HFFc6 (cell line): ENCODE measurements at places on chromosomes 11 and 22.

DNA sequence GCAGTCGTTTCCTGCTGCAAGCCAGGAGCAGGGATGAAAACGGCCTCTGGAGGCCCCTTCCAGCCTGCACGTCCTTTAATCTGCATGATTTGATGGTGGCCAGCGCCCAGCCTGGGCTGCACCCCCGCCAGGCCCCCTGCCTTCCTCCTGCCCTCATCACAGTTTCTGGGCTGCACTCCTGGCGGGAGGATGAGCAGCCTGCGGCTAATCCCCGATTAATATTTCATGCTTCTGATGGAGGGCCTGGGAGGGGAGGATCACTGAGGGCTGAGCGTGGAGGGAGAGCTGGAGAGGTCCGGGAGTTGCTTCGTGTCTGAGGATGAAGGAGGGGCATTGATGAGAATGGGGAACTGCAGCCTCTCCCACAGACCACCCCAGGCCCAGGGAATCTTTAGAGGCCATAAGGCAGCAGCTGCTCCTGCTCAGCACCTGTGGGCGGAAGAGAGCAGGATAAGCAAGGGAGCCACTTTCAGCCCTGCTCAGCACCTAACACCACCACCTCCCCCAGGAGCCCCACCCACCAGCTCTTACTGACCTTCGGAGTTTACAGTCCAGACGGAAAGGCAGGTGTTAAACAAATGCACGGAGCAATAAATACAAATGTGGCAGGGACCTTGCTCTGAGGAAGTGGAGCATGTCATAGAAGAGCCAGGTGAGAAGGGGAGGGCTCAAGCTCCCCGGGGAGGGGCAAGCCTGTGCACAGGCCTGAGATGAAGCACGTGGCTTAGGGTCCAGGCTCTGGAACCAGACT, 135.0 kb upstream of the NECTIN1 start:
- no peak overlapping the region for H3K27ac ChIP-seq
- H3K36me3 ChIP-seq = no peaks in the 10 kb centered on the region
- H3K27me3 ChIP-seq = peaks cover 52% of the 10 kb centered on the region
- no peaks in the 10 kb centered on the region for H3K4me1 ChIP-seq

DNA sequence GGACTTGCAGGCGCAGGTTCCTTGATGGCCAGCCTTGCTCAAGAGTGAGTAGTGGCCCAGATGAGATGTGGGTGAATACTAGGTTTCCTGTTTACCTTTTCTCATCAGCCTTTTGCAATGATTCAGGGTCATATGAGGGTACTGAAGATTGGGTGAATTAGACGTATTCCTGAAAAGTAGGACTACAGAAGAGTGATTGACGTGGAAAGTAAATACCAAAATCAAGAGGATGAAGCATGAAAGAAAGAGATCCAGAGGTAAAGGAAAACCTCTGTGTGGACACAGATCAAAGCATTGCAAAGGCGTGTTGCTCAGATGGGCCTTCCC, 59.9 kb downstream of the CYB5R2 start:
- peaks cover 36% of the 10 kb centered on the region for H3K4me1 ChIP-seq
- no peak overlapping the region for H3K4me3 ChIP-seq
- no peaks in the 10 kb centered on the region for H3K27me3 ChIP-seq
- no peak for DNase-seq
- peaks cover 9% of the 10 kb centered on the region; the same call in 1 of the 2 replicates for H3K36me3 ChIP-seq

DNA sequence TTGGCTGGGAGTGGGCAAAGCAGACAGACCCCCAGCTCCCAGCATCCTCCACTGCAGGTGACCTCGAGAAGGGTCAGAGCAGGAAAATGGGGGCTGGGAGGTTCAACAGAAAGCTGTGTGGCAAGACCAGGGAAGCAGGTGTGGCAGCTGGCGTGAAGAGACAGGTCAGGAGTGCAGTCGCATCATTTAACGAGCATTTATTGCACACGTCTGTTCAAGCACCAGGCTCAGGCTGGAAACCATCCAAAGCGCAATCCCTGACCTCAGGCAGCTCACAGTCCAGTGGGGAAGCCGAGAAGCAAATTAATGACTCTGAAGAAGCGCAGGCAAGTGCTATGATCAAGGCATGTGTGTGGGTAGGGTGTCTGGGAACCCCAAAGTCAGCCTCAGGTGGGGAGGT, 7.4 kb downstream of the SLC25A45 start:
- no peaks in the 10 kb centered on the region for H3K36me3 ChIP-seq
- H3K4me3 ChIP-seq = no peak overlapping the region
- peaks cover under 1% of the 10 kb centered on the region; the same call in 1 of the 2 replicates for H3K27me3 ChIP-seq
- H3K27ac ChIP-seq = no peak overlapping the region
- peaks cover 24% of the 10 kb centered on the region for H3K4me1 ChIP-seq
- DNase-seq = no peak

- peaks cover 16% of the 10 kb centered on the region for H3K4me1 ChIP-seq
- H3K27me3 ChIP-seq = no peaks in the 10 kb centered on the region
- DNase-seq = peak; percentile 45
- peaks cover 11% of the 10 kb centered on the region for H3K36me3 ChIP-seq
- H3K27ac ChIP-seq = peak overlapping the region; percentile 11; the same call in 1 of the 2 replicates
Observed at GRCh38 chr11:75858613-75859012, 43.6 kb downstream of the UVRAG start.

DNA sequence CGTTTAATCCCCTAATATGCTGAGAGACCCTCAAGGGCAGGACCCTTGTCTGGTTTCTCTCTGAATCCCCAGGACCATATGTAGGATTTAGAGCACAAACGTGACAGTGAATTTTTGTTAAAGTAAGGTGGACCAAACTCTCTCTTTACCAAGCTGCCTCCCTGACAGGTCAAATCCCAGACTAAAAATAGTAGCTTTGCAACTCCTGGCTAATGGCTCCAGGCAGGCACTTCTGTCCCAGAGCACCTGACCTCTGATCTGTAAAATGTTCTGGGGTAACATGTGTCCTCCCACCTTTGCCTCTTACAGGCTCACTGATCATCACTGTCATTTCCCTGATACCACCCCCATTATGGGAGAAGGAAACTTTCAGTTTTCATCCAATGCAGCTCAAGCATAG, 152.3 kb downstream of the SPON1 start:
- no peak overlapping the region for H3K4me3 ChIP-seq
- no peaks in the 10 kb centered on the region for H3K36me3 ChIP-seq
- no peaks in the 10 kb centered on the region for H3K4me1 ChIP-seq
- no peak for DNase-seq
- H3K27me3 ChIP-seq = no peaks in the 10 kb centered on the region; the same call in 1 of the 2 replicates

- H3K36me3 ChIP-seq = no peaks in the 10 kb centered on the region
- H3K27me3 ChIP-seq = peaks cover 14% of the 10 kb centered on the region
- DNase-seq = no peak
- no peak overlapping the region for H3K27ac ChIP-seq
- H3K4me1 ChIP-seq = peaks cover 19% of the 10 kb centered on the region
Observed at GRCh38 chr11:77143405-77144020, 15.5 kb downstream of the MYO7A start.

- H3K27me3 ChIP-seq = peaks cover 1% of the 10 kb centered on the region; the same call in 1 of the 2 replicates
- H3K4me3 ChIP-seq = peak overlapping the region; percentile 72
- H3K36me3 ChIP-seq = 0 out of 2 replicates have a peak, but pooled peaks cover 5% of the 10 kb centered on the region
- peaks cover 80% of the 10 kb centered on the region for H3K4me1 ChIP-seq
- H3K27ac ChIP-seq = peak overlapping the region; percentile 93
Observed at GRCh38 chr11:108872781-108873291, 208.0 kb downstream of the DDX10 start.

DNA sequence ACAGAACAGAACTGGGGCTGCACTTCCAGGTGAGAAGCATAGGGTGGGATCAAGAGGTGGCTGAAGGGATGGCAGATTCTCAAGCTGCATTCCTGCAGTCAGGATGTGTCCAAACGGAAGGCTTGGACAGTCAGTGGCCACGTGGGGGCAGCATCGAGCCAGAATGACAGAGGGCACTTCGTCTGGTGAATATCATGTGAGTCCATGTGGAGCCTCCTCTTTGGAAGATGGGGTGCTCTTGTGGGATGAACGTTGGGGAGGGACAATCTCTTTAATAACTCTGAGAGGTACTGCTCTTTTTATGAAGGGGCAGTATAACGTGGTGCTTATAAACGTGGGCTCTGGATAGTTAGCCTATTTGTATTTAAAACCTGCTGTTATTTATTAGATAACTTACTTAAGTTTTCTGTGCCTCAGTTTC, 154.9 kb upstream of the NAV2 start:
- peaks cover 14% of the 10 kb centered on the region for H3K4me1 ChIP-seq
- H3K4me3 ChIP-seq = no peak overlapping the region

DNA sequence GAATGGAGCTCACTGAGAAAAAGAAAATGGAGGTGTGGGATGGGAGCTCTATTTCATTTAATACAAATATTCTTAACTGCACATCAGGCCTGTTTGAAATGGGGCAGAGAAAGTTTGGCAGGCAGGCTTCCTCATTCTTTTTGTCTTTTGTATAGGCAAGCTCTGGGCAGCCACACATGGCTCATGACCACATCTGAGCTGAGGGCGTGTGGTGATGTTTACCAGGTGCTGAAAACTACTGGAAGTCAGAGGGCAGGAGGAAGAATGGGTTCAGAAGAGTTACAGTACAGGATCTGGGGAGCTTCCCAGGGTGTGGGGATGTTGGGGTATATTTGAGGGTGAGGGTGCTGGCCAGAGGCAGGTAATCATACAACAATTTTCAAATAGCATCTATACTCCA, 66.3 kb upstream of the NAV2 start:
- peaks cover 34% of the 10 kb centered on the region for H3K27me3 ChIP-seq
- H3K4me1 ChIP-seq = peaks cover 16% of the 10 kb centered on the region
- peaks cover 5% of the 10 kb centered on the region for H3K36me3 ChIP-seq
- H3K4me3 ChIP-seq = no peak overlapping the region
- DNase-seq = no peak

- no peaks in the 10 kb centered on the region for H3K36me3 ChIP-seq
- no peak overlapping the region for H3K27ac ChIP-seq
- no peak for DNase-seq
- H3K4me1 ChIP-seq = no peaks in the 10 kb centered on the region
- H3K27me3 ChIP-seq = peaks cover 2% of the 10 kb centered on the region; the same call in 1 of the 2 replicates
Observed at GRCh38 chr22:49533886-49534285, 293.8 kb downstream of the BRD1 start.

DNA sequence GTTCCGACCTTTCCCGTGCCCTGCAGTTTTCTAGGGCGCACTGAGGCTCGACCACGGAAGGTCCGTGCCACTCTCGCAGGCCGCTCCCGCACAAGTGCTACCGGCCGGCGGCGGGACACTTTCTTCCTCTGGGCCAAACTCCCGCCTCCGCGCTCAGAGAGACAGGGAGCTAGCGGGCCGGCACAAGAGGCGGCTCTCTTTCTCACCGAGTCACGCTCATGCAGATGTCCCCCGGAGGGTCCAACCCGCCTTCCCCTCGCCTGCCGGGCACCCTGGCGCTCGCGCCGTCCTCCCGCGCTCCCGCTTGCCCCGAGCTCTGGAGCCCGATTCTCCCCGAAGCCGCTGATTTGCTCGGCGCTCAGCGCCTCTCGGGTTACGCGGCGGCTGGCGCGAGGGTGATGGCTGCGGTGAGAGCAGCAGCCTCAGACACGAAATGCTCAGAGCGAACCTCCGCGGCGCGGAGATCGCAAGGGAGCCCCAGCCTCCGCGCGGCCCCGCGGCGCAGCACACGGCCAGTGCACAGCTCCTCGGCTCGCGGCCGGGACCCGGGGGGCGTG, 1.0 kb downstream of the LMO1 start:
- peak overlapping the region; percentile 30; the same call in 1 of the 2 replicates for H3K4me3 ChIP-seq
- H3K27ac ChIP-seq = no peak overlapping the region
- H3K36me3 ChIP-seq = no peaks in the 10 kb centered on the region
- no peak for DNase-seq

DNA sequence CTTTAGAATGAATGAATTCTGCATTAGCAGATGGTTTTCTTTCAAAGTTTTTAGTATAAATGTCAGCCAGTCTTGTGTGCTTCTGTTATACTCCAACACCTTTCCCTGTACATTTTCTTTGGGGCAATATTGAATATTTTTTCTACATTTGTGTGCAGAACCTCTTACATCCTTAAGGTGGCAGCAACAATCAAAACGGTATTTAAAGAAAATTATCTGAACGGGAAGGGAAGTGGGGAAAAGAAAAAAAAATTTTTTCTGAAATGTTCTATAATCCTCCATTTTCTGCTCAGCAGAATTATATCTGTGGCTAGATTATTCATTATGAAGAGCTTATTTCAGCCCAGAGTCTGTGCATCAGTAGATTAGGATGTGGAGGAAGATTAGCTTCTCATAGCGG, 347.3 kb upstream of the RAG2 start:
- no peaks in the 10 kb centered on the region; the same call in 1 of the 2 replicates for H3K27me3 ChIP-seq
- no peak overlapping the region for H3K27ac ChIP-seq
- no peaks in the 10 kb centered on the region for H3K36me3 ChIP-seq
- no peak overlapping the region for H3K4me3 ChIP-seq
- DNase-seq = no peak

DNA sequence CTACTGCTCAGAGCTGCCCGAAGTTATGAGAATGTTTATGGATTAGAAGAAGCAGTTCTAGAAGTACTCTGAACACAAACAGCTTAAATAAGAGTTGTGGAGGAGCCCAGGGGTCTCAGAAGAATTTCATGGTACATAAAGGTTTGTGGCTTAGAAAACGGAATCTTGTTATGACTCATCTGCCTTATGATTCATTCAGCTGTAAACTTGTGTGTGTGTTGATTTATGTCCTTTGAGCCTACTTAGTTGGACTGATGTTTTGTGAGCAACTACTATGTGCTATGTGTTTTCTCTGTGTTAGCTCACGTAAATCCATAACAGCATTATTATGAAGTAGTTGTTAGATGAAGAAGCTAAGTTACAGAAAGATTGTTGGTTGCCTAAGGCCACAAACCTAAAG, 203.7 kb downstream of the PGR start:
- peak; percentile 72 for DNase-seq
- H3K27ac ChIP-seq = peak overlapping the region; percentile 16; the same call in 1 of the 2 replicates

GRCh38 chr11:43639920-43640319, 40.6 kb upstream of the HSD17B12 start:
- H3K4me3 ChIP-seq = no peak overlapping the region
- H3K4me1 ChIP-seq = peaks cover 4% of the 10 kb centered on the region; the same call in 1 of the 2 replicates
- no peak for DNase-seq
- no peaks in the 10 kb centered on the region for H3K36me3 ChIP-seq

DNA sequence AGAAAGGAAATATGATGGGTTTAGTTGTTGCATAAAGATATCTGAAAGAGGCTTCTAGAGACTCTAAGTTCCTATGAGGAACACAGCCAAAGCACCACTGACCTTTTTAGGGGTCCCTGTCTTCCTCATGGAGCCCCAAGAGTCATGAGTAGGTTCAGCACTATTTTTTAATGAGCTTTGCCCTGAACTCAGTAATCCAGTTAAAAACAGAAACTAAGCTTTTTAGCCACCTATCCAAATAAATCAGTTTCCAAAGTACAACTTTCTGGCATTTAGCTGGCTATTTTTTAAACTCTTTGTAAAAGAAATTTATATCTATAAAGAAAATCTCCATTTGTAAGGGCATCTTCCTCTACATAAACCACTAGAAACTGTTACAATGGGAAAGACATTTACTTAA, 241.8 kb upstream of the UBASH3B start:
- peaks cover 33% of the 10 kb centered on the region for H3K27me3 ChIP-seq
- H3K4me1 ChIP-seq = no peaks in the 10 kb centered on the region
- no peak overlapping the region for H3K27ac ChIP-seq
- DNase-seq = no peak
- no peaks in the 10 kb centered on the region; the same call in 1 of the 2 replicates for H3K36me3 ChIP-seq

DNA sequence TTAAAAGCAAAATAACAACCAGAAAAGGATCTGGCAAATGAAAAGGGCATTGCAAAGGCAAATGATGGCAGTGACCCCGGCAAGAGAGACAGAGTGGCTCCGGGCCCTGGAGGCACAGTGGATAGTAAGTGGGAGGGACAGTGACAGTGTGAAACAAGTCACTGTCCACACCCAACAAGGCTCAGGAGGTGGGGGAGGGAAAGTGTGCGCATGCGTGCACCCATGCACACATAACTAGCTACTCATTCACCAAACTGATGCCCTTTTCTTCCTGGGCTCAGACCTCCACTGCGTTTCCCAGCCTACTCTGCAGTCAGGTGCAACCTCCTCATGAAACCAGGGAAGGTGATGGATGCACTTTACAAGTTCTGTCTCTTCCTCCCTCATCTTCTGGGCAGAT, 108.4 kb downstream of the SHANK2 start:
- no peak overlapping the region for H3K4me3 ChIP-seq
- H3K27ac ChIP-seq = no peak overlapping the region
- H3K36me3 ChIP-seq = peaks cover 4% of the 10 kb centered on the region; the same call in 1 of the 2 replicates
- no peaks in the 10 kb centered on the region for H3K4me1 ChIP-seq
- peaks cover 3% of the 10 kb centered on the region for H3K27me3 ChIP-seq
